ENCODE measurements at places on chromosomes 7 and 10. TPM values are rescaled to one million over a fixed set of nuclear protein-coding genes. Genes with fewer than 3 reads are reported as not detected.

DNA sequence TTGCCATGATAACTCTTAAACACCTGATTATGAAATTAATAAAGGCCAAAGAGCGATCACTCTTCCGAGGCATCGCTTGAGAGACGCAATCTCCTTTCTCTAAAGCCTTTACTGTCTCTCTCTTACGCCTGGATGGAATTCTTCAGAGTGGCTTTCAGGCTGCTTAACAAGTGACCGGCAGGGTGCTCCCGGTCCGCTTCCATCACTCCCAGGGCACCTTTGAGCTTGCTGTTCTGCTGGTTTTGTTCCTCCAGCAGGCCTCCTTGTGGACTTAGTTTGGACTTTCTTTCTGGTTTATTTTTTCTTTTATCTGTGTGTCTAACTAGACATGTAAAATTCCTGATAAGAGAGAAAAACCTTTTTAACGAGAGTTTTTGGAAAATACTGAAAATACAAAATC lies 60.9 kb downstream of the MRPL32 start:
- no peak for DNase-seq

- DNase-seq, result no peak
Observed at GRCh38 chr7:24728503-24729364, 28.5 kb downstream of the GSDME start.

DNA sequence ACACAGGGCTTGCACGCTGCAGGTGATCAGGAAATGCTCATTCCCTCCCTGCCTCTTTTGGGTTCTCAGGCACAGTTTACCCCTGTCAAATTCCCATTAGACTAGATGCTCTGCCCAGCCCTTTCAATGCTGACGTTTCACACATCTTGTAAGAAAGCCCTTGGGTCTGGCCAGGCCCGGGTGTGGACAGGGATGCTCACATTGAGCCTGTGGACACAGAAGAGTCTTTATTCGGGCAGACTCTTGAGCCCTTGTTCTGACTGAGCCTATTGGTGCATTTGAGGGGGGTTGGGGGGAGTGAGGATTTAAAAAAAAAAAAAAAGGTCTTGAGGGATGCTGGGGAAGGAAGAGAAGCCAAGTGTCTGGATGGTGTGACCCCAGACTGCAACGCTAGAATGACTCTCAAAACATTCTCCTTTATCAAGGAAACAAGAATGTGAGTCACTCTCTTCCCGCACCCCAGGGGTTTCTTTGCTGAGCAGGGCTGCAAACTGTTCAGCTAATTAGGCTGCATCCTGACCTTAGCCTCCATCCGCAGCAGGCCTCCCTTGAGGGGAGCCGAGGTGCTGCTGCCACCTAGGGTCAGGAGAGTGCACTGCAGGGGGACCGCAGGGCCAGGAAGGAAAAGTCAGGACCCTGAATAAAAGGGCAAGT lies 53.6 kb upstream of the TMEM72 start:
- DNase-seq, result no peak

- no peak for DNase-seq
Observed at GRCh38 chr7:118420888-118421287, 196.4 kb downstream of the ANKRD7 start.

DNA sequence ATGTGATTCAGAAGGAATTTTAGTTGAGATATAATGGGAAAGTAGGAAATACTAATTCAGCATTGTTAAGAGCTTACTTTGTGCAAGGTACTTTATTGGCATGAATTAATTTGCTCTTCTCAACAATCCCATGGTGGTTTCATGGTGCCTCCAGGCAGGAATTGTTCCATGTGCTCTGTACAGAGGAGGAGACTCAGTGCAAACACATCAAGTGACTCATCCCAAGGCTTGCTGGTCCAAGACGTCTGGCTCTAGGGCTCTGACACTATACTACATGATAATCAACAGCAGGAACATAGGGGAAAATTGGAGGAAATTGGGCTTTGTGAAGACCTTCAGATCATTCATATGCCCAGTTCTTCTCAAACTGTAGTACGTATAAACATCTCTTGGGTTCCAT lies 66.5 kb upstream of the PRKG1 start:
- no peak for DNase-seq

Gene MMD2
- not detected for polyA plus RNA-seq

DNA sequence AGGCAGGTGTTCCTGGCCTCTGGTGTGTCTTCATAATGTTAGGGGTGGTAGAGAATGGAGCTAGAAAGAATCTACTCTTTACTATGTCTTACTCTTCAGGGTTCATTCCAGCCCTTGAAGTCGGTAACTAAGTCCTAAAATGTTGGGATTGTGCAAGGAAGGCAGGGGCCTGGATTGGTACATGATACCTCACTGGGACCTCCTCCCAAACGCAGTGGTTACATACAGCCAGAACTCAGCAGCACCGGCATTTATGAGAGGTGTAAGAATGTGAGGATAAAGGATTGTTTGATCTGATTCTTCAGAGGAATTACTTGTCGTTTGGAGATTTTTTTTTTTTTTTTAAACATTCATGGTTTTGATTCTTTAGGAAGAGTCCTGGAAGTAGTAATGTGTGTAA lies 6.9 kb downstream of the COMTD1 start:
- no peak for DNase-seq

GRCh38 chr7:65974876-65975275 lies 7.1 kb downstream of the GUSB start:
- DNase-seq, result no peak

DNA sequence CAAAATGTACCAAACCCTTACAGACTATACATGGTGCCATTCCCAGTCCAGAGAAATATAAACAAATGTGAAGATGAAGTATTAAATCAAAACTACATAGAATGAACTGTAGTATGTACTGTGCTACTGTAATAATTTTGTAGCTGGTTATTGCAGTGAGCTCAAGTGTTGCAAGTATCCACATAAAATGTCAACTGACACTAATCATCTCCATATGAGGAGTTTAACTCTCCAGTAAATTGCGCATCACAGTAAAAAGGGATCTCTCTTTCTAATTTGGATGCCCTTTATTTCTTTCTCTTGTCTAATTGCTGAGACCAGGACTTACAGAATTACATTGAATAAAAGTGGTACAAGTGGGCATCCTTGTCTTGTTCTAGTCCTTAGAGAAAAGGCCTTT lies 165.5 kb downstream of the CPED1 start:
- no peak for DNase-seq

GRCh38 chr10:99676426-99676825 lies 17.1 kb downstream of the ENTPD7 start:
- DNase-seq, result no peak

Gene ANXA8
- polyA plus RNA-seq, result 0.48 TPM

DNA sequence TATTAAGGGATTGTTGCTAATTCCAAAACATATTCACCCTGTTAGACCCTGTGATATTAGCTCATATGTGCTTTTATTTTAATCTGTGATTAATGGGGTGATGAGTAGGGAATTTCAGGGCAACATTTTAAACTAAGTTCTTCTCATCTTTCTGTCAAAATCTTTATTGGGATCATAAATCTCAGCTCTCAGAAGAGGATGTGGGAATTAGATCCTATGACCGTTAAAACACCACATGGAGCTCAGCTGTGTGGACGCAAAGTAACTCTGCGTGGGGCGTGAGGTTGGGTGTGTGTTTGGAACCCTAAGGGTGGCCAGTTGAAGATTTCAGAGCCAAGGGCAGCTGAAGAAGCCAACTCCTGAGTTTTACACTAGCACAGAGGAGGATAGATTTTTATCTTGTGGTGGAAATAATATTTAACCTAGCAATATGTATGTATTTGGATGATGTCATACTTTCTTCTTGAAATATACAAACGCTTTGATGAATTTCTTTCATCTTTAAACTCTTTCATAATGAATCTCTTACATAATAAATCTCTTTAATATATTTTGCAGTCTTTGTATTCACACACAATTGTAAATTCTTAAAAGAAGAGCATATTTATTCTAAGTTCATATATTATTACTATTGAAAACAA lies 64.4 kb downstream of the EPDR1 start:
- DNase-seq, result no peak

Gene MLXIPL
- polyA plus RNA-seq, result not detected

- no peak for DNase-seq
Observed at GRCh38 chr7:5406957-5407945, 16.4 kb downstream of the TNRC18 start.

GRCh38 chr10:71817831-71818655 lies 33.0 kb downstream of the PSAP start:
- DNase-seq, result no peak

DNA sequence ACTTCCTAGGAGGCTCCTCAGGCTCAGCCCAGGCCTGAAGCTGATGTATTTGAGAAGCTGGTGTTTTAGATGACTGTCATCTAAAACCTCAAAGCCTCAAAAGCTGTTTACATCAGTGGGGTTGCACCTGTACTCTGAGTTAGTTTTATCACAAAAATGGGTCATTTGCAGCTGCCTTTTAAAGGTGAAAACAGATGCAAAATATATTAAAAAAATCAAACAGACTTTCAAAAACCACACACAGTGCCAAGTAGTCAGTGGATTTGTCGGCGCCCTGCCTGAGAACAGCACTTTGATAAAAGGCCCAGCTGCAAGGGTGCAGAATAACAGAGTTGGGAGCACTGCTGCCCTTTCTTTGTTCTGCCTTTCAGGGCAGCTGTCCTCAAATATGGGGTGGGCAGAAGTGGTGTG lies 103.0 kb downstream of the VOPP1 start:
- no peak for DNase-seq

DNA sequence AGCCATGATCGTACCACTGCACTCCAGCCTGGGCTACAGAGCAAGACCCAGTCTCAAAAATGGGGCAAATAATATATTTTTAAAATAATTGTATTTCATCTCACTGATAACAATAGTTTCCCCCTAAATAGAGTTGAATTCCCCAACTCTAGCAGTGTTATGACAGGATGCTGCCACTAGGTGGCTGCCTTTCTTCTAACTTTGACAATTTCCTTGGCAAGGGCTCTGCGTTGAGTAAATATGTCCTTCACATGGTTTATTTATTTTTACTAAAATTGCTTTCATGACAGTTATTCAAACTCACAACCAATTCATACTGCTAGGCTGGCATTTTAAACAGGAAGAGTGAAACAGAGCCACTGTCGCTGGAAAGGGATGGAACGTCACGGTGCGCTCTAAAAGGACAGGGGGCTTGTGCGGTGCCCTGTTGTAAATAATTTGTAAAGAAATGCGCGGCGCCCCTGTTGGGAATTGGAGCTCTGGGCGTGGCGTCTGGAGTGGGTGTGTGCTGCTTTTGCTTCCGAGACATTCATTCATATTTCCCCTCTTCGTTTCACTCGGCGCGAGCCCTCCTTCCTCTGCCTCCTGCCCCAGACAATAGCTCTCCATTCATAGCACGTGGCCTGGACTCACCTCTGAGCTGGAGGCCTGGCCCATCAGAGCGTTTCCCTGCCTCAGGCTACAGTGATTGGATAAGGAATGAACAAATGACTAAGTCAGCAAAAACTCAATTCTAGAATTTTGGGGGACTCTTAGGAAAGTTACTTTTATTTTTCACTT lies 20.5 kb upstream of the PITRM1 start:
- no peak for DNase-seq

Gene PLXNA4
- polyA plus RNA-seq, result not detected

DNA sequence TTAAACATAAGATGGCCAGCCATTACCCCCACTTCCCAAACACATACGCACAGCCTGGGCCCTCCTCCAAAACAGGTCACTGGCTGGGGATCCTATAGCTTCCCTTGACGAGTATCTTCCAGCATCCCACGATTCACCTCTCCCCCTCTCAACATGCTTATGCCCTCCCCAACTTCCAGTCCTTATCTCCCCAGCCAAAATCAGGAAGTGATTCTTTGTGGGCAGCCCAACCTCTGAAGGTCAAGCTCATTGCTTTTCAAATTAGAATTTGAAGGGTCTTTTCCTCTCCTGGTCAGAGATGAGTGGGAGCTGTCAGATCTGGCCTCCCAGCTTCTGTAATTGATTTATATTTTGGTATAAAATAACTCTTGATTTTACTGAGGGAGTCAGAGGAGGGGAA lies 133.6 kb downstream of the ATXN7L1 start:
- no peak for DNase-seq

Gene UCMA
- polyA plus RNA-seq, result not detected

Gene HGF
- polyA plus RNA-seq, result 0.34 TPM

Gene SLC13A1
- polyA plus RNA-seq, result not detected

Gene SFXN4
- polyA plus RNA-seq, result 58.1 TPM

- no peak for DNase-seq
Observed at GRCh38 chr7:106543221-106543757, 117.7 kb downstream of the CCDC71L start.

Gene DKK1
- polyA plus RNA-seq, result 0.33 TPM

Gene SORCS3
- polyA plus RNA-seq, result not detected

- DNase-seq, result no peak
Observed at GRCh38 chr7:22255342-22255741, 101.6 kb downstream of the RAPGEF5 start.

DNA sequence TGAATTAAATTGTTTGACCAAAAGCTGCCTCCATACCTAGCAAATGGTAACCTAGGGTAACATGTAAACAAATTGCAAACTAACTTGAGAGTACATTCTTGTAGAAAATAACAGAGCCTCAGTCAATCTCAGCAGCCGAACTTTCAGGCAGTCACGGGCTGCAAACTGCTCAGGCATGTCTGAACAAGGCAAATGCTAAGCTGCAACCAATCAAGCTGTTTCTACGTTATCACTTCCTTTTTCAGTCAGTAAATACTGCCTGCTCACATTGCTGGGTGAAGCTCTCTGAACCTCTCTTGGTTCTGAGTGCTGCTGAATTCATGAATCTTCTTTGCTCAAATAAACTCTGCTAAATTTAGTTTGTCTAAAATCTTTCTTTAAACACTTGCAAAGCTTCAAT lies 1212.4 kb downstream of the SORCS1 start:
- DNase-seq, result peak; percentile 59

DNA sequence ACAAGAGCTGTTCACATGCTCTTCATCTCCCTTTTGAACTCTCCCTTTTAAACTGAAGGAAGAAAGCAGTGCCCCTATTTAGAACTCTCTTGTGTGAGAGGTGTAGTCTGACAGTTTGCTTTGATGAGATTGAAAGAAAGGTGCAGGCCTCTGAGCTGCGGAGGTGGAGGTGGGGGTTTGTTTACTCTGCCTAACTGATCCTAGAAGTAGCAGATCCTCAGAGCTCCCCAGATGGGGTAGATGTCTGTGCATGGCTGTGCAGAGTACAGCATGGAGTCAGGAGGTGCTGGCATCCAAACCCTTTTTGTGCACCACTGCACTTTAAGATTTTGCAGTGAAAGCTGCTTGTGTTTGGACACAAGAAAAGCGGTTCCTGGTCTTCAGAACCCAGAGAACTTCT lies 58.3 kb downstream of the MINDY4 start:
- no peak for DNase-seq

Gene ERV3-1
- 15.2 TPM for polyA plus RNA-seq

DNA sequence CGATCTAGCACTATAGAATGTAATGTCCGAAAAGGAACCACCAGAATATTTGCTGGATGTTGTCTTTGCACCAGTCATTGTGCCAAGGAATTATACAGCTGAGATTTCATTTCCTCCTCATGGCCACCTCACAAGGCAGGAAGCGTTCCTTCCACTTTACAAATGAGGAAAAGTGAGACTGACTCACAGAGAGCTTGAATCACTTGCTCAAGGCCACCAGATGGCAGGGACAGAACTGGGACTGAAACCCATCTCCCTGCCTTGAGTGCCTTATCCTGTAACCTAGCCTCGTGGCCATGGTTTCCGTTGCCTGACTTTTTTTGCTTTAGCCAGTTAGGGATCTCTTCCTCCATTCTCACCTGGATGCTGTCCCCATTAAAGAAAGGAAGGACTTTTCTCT lies 44.7 kb upstream of the PDZD8 start:
- DNase-seq, result no peak

Data from GM12878 (cell line).